CD4-positive, alpha-beta T cell treated with Interleukin-17A for 4 hours (primary cell): ENCODE measurements at places on chromosomes 16 and 17.
A peak's percentile ranks its signal among the peaks of the same experiment; 100 is the strongest.

DNA sequence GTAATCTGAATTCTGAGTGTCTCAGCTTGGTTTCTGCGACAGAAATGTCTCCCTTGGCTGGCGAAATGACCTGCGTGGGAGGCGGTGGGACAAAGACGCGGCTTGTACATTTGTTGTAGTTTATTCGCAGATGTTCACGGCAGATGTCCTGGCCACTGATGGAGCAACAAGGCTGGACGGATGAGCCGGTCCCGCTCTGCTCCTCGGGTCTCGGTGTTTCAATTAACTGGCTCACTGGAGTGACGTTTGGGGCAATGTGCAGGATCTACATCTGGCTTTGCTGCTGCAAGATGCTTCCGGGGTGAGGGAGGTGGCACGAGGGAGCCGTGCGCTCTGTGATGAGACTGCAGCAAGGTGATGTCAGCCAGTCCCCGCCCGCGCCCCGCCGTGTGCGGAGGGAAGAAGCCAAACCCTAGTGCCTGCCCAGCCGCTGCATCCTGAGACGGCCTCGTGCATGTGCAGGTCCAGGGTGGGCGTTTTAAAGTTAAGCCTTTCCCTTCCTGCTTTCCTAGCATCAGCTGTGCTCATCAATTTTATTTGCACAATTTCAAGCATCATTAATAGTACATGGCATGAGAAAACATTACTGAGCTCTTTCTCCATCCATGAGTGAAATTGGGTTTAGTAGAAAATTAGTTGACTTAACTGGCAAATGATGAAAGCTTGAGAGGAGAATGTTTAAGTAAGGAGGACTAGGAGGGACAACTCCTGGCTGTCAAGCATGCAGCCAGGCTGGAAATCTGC, 44.4 kb downstream of the MGAT5B start:
- DNase-seq = no peak

GRCh38 chr16:29994600-29995323, 655 bp downstream of the HIRIP3 start:
- peak; percentile 78 for DNase-seq

- no peak for DNase-seq
These were observed 635.9 kb downstream of the WWOX start for GRCh38 chr16:78735337-78735736.

GRCh38 chr17:19460700-19461099, 49.7 kb downstream of the RNF112 start:
- DNase-seq = no peak

GRCh38 chr17:17944743-17945142, 27.5 kb downstream of the TOM1L2 start:
- no peak for DNase-seq

GRCh38 chr16:19236561-19237209, 48.8 kb upstream of the CLEC19A start:
- DNase-seq = no peak

DNA sequence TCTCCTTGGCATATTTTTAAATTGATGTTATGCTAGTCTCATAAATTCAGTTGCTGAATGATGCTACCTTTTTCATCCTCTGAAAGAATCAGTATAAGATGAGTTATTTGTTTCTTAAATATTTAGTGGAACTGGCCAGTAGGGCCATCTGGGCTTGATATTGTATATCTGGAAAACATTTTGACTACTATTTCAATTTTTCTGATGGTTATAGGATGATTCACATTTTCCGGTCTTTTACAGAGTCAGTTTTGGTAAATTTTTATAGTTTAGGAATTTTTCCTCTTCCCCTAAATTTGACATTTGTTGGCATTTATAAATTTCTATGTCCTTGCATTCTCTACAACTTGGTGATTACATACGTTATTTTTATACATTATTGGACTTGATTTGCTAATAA, 296.3 kb upstream of the AXIN2 start:
- no peak for DNase-seq

- peak; percentile 73 for DNase-seq
These were observed 5.5 kb upstream of the SLC7A5 start for GRCh38 chr16:87874639-87875427.

- DNase-seq = no peak
These were observed 1.4 kb downstream of the CLDN9 start for GRCh38 chr16:3013998-3014690.

DNA sequence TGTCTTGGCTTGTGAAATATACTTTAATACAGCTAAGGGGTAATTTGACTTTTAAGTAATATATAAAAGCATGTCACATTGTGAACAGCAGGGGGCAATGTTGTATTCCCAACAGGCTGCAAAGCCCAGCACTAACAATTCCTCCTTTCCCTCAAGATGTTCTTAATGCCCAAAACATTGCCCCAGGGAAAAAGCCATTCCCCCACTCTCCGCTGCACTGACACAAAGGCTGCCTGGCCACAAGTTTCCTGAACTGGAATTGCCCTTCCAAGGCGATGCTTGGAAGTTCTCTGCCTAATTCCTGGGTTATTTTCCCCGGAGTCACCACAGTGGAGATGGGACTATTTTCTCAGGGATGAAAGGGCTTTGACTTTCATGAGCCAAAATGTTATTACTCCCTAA, 27.2 kb downstream of the CLEC16A start:
- peak; percentile 56 for DNase-seq

DNA sequence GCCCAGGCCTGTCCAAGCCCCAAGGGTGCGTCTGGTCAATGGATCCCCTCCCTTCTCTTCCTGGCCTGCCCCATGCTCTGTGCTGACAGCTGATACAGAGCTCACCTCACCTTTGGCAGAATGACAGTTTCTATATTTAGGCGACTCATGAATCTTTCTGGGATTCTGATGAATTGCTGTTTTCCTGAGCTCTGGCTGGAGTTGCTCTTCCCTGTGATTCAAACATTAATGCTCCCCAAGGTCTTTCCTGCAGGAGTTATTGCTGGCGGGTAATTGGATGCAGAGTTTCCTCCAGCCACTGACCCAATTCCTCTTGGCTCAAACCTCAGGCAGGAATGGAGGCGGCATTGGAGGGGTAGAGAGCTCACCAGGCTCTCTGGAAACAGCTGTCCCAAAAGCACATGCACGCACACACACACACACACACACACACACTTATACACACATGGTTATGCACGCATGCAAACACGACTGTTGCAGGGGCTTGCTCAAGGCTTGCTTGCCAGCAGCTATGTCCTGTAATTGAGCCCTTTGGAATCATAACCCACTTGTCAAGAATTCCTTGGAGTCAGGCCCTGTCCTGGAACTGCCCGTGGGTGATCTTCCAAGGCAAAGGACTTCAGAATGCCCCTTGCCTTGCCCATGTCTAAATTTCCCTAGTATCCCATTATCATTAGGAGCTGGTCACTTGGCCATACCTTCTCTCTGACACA, 128.8 kb downstream of the ASIC2 start:
- DNase-seq = no peak

GRCh38 chr17:10210151-10210574, 11.8 kb upstream of the GAS7 start:
- no peak for DNase-seq

DNA sequence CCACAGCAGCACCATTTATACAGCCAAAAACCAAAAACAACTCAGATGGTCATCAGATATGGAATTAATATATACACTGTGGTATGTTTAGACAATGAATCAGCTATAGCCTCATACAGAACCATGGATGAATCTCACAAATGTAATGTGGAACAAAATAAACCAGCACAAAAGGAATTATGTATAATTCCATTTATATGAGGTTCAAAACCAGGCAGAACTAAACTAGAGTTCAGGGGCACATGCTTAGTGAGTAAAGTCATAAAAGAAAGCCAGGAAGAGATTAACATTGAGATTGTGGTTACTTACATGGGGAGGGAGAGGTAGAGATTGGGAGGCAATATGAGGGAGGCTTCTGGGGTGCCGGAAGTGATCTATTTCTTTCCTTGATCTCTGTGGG, 231.1 kb downstream of the COPRS start:
- no peak for DNase-seq

DNA sequence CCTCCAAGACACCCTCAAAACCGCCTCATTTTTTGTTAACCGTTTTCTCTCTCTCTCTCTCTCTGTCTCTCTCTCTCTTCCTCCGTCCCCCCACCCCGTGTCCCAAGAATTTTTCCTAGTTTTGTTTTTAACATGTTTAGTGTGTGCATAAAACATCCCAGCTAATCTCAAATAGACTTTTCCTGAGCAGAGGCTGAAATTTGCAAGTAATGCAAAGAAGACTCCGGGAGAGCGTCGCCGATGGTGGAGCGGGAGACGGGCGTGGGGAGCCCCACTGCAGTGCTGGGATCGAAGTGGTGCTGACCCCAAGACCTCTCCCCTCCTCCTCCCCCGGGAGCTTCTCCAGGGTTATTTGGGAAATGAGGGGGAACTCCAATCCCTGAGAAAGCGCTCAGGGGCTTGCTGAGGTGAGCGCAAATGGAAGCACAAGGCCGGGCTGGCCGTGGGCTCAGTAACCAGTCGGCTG, 4.7 kb upstream of the DLX4 start:
- DNase-seq = no peak

GRCh38 chr16:79301051-79301450, 299.5 kb downstream of the MAF start:
- no peak for DNase-seq

GRCh38 chr17:58378733-58379510, 26.9 kb upstream of the SUPT4H1 start:
- DNase-seq = peak; percentile 50

DNA sequence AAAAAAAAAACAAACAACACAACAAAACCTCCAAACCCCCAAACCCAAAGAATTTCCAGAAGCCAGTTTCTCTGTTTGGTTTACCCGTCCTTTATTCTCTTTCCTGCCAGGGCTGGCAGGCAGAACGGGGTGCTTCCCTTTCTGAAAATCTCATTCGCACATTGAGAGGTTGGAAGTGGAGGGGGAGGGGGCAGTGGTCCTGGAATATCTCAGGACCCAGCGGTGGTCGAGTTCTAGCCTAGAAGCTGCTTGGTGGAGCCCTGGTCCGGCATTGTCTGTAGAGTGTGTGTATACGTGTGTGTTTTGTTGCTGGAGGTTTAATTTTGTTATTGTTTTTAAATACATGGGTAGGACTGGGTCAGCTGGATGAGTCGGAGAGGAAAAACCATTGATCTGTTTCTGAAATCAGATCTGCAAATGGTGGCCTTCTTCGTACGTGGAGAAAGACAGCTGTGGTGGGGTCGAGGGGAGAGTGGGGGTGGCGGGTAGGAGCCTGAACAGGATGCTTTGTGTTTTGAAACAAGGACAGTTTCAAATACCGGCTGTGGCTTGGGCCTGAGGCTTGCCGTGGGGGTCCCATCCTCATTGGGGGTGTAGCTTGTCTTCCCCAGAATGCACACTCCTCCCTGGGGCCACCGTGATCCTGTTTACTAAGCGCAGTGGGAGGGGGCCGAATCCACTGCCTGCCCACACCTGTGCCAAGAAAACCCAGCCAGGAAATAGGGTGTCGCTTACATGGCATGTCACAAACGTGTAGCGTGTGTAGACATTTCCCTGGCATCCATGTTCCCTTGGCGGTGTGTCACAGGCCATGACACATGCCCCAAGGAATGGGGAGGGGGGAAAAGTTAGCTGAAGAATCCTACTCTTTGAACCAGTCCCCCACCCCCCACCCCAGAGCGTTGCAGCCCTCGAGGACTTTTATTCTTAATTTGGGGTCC, 1.6 kb downstream of the CMIP start:
- peak; percentile 57 for DNase-seq

DNA sequence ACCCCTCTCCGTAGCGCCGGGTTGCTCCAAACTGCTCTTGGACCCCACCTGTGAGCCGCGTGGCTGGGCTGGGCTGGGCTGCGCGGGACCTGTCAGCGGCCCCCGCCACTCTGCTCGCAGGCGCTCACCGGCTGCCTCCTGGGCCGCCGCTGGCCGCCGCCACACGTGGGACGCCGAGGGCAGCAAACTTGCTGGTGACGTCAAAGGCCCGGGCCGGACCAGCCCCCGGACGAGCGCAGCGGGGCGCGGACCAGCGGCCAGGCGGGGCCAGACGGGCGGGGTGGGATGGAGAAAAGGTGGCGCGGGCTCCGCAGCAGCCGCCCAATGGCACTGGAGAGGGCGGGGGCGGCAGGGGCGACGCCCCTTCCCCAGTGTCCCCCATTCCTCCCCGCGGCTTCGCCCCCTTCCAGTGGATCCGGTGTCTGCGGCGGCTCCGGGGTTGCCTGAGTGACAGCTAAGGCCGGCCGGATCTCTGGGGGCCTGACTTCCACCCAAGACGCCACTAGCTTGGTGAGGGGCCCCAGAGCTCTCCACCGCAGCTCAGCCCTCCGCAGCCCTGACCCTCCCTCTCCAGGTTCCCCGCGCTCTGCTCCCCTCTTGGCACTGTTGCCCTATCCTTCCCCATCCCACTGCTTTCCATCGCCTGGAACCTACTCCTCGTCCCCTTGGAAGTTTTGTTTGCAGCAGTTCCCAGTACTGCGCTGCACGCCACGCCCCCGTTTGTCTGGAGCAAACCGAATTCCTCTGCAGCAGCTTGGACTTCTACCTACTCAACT, at the start of gene HS3ST3A1:
Gene HS3ST3A1 (minus strand): TSS at position 154 of the 776 bp plus-strand sequence. CDS start 800 bp downstream, outside the sequence.
- DNase-seq = no peak

DNA sequence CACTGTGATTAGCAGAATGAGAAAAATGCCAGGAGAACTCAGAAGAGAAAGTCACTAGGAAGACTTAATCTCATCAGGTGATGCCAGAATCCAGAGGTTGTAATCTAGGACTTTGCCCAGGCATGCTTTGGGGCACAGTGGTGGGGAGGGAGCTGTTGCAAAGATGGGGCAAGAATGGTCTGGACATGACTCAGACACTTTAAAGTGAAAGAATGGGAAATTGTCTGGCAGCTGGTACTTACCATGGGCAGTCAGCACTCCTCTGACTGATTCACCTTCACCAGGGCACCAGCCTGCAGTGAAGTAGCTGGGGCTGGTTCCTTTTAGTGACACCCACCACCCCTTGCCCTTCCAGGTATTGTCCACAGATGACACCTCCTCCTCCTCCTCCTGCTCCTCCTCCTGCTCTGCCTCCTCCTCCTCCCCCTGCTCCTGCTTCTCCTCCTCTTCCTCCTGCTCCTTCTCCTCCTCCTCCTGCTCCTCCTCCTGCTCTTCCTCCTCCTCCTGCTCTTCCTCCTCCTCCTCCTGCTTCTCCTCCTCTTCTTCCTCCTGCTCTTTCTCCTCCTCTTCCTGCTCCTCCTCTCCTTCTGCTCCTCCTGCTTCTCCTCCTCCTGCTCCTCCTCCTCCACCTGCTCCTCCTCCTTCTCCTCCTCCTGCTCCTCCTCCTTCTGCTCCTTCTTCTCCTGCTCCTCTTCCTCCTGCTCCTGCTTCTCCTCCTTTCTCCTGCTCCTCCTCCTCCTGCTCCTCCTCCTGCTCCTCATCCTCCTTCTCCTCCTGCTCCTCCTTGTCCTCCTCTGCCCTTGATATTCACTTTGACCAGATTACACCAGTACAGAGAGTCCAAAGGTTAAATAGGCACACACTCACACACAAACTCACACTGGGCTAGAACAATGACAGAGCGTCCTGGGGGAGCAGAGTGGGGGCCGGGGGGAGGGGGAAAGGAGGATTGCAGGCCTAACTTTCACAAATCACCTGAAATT, at the start of gene CHD9NB:
Gene CHD9NB (minus strand): TSS at position 379 of the 983 bp plus-strand sequence. CDS start 8,739 bp downstream, outside the sequence.
- no peak for DNase-seq

- DNase-seq = no peak
These were observed 32.6 kb downstream of the FAM20A start for GRCh38 chr17:68568581-68568980.

- no peak for DNase-seq
These were observed 21.3 kb upstream of the EMP2 start for GRCh38 chr16:10601444-10602408.
